Adipose tissue (tissue), 3 donors: ENCODE measurements at places on chromosomes 13 and 19. TPM values are rescaled to one million over a fixed set of nuclear protein-coding genes. Genes with fewer than 3 reads are reported as not detected.

PSPN gene
- polyA plus RNA-seq = 0.46 TPM

WDR88 gene
- not detected for polyA plus RNA-seq

SPACA4 gene
- polyA plus RNA-seq = not detected

TNFSF9 gene
- 0.09 TPM for polyA plus RNA-seq

NUP58 gene
- polyA plus RNA-seq = 14.1 TPM

ZNF823 gene
- polyA plus RNA-seq = 2.8 TPM

COL4A1 gene
- polyA plus RNA-seq = 773 TPM

PEG3 gene
- 2.4 TPM for polyA plus RNA-seq

SELENOV gene
- polyA plus RNA-seq = not detected

PLPPR2 gene
- polyA plus RNA-seq = 5.9 TPM

BEST2 gene
- not detected for polyA plus RNA-seq

RTBDN gene
- polyA plus RNA-seq = not detected

LYL1 gene
- polyA plus RNA-seq = 7.9 TPM

FUT3 gene
- 2.6 TPM for polyA plus RNA-seq

CLEC17A gene
- not detected for polyA plus RNA-seq

KLK2 gene
- polyA plus RNA-seq = not detected

ZNF763 gene
- 2.0 TPM for polyA plus RNA-seq

OR7A5 gene
- polyA plus RNA-seq = not detected

VSIG10L gene
- 0.48 TPM for polyA plus RNA-seq

CPB2 gene
- not detected for polyA plus RNA-seq

CDC42EP5 gene
- 20.8 TPM for polyA plus RNA-seq

MIA gene
- polyA plus RNA-seq = 0.67 TPM

SCN1B gene
- polyA plus RNA-seq = 5.2 TPM

FPR1 gene
- 59.0 TPM for polyA plus RNA-seq

ZNF420 gene
- 4.3 TPM for polyA plus RNA-seq

MIPEP gene
- polyA plus RNA-seq = 8.1 TPM

PALM3 gene
- polyA plus RNA-seq = 1.9 TPM

FGF14 gene
- 0.39 TPM for polyA plus RNA-seq

CBLC gene
- 11.1 TPM for polyA plus RNA-seq

FSD1 gene
- polyA plus RNA-seq = not detected

CCDC61 gene
- 7.2 TPM for polyA plus RNA-seq

MEIS3 gene
- polyA plus RNA-seq = 4.3 TPM

LGI4 gene
- 20.6 TPM for polyA plus RNA-seq

SETDB2 gene
- polyA plus RNA-seq = 2.5 TPM

ZNF99 gene
- not detected for polyA plus RNA-seq

FFAR1 gene
- 2.2 TPM for polyA plus RNA-seq

ZNF69 gene
- polyA plus RNA-seq = 2.4 TPM

PRR36 gene
- 0.78 TPM for polyA plus RNA-seq

MBNL2 gene
- 34.3 TPM for polyA plus RNA-seq

SLAIN1 gene
- 1.2 TPM for polyA plus RNA-seq

PSG7 gene
- polyA plus RNA-seq = not detected

DCT gene
- 0.34 TPM for polyA plus RNA-seq

ZNF470 gene
- polyA plus RNA-seq = 0.79 TPM

ZNF440 gene
- polyA plus RNA-seq = 1.8 TPM

ZNF563 gene
- polyA plus RNA-seq = 1.2 TPM

CLEC4G gene
- 21.5 TPM for polyA plus RNA-seq

IRGC gene
- polyA plus RNA-seq = not detected

VSTM2B gene
- polyA plus RNA-seq = not detected

ZNF491 gene
- polyA plus RNA-seq = 0.22 TPM

IL11 gene
- polyA plus RNA-seq = 1.7 TPM

CEACAM16 gene
- not detected for polyA plus RNA-seq

FXYD7 gene
- polyA plus RNA-seq = 2.4 TPM

SMIM24 gene
- polyA plus RNA-seq = 1.9 TPM

RDH8 gene
- polyA plus RNA-seq = not detected

KLHL26 gene
- polyA plus RNA-seq = 7.9 TPM

NLRP11 gene
- polyA plus RNA-seq = not detected
